ENCODE measurements at places on chromosomes 12 and 14. TPM values are rescaled to one million over a fixed set of nuclear protein-coding genes. Genes with fewer than 3 reads are reported as not detected.

CCDC198 gene
- polyA plus RNA-seq, result 81.6 TPM

- no peak for DNase-seq
Measured at GRCh38 chr14:89615421-89615820, 198.4 kb upstream of the FOXN3 start.

GRCh38 chr12:124544311-124544970, 23.0 kb downstream of the NCOR2 start:
- DNase-seq, result no peak

GRCh38 chr12:78878459-78878858, 13.9 kb downstream of the SYT1 start:
- no peak for DNase-seq

- DNase-seq, result no peak
Measured at GRCh38 chr14:63224196-63224595, 20.0 kb downstream of the RHOJ start.

Measured in left lung (tissue), 14 donors.